ENCODE measurements at places on chromosomes 2 and 18. TPM values are rescaled to one million over a fixed set of nuclear protein-coding genes. Genes with fewer than 3 reads are reported as not detected.

DUSP19 gene
- total RNA-seq = 1.0 TPM

RAPGEF4 gene
- 0.37 TPM for total RNA-seq

GRCh38 chr2:85257970-85258605, 69.7 kb downstream of the TGOLN2 start:
- DNase-seq = no peak

DNA sequence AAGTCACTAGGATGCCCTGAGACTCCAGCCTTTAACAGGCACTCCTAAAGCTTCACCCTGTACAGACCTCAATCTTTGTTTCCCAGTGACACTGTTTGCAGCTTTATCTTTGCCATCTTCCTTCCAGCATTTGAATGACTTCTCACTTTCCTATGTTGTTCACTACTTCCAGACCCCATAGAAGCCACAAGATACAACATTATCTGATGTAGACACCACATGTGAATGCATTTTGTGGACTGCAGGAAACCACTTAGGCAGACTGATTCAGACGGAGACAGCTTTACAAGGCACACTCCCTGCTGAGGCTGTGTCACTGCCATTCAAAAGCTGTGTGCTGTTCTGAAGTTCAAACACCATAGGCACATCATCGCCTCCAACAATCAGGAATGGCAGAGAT, 67.3 kb upstream of the SPATS2L start:
- peak; percentile 62 for DNase-seq

LBX2 gene
- total RNA-seq = 0.36 TPM

GRCh38 chr2:105410554-105410953, 11.7 kb upstream of the FHL2 start:
- no peak for DNase-seq

TMEM237 gene
- total RNA-seq = 18.8 TPM

LYPD6 gene
- not detected for total RNA-seq

GTF2A1L gene
- total RNA-seq = not detected

PRSS56 gene
- not detected for total RNA-seq

Measured in activated CD4-positive, alpha-beta T cell treated with anti-CD3 and anti-CD28 coated beads, Interleukin-2, amount 10 ng/mL, durations not matched to agents 24 days and 14 days (primary cell).